ENCODE measurements at places on chromosomes 12 and 14.

GRCh38 chr12:51832354-51833107 is 16.0 kb downstream of the FIGNL2 start:
- DNase-seq, result no peak

DNA sequence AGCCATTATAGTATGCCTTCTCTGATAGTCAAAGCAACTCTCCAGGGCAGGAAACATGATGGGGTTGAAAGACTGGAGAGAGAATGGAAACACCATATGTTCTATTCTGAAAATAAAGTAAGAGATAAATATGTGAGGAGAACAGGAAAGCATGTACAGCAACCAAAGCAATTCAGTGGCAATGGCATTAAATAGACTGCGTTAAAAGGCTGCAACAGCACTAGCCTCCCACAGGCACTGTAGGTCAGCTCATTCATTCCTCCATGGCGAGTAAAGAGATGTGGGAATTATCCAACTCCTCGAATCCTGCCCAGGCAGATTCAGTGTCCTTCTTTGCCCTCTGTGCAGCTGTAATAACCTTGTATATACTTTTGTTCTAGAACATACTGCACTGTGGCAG is 43.8 kb downstream of the ANO6 start:
- no peak for DNase-seq

GRCh38 chr12:46983959-46984841 is 95.2 kb upstream of the PCED1B start:
- DNase-seq, result peak; percentile 22

- peak; percentile 40 for DNase-seq
These were observed 24.1 kb downstream of the KLRD1 start for GRCh38 chr12:10331642-10332239.

DNA sequence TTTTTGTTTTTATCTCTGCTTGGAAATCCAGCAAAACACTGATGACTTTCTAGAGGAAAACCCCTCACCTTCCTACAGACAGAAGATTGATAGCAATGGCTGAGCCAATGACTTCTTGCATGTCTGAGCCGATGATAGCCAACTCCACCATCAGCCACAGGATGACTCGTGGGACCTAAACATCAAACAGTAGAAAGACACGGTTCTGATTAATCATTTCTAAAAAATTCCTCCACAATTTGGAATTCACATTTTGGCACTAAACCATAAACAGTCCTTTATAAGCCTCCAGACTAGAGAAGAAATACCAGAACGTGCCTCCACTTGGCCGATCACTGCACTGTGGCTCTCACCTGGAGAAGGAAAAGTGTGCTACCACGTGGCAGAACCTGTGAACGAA is 25.9 kb downstream of the SLC11A2 start:
- no peak for DNase-seq

GRCh38 chr14:70050136-70050535 is 138.6 kb downstream of the SLC8A3 start:
- DNase-seq, result no peak

DNA sequence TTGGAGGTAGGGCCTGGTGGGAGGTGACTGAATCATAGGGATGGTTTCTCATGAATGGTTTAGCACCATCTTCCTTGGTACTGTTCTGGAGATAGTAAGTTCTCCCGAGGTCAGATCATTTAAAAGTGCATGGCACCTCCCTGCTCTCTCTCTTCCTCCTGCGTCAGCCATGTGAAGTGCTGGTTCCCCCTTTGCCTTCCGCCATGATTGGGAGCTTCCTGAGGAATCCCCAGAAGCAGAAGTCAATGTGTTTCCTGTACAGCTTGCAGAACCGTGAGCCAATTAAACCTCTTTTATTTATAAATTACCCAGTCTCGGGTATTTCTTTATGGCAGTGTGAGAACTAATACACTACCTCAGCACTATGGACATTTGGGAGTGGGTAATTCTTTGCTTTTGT is 4.8 kb upstream of the LGMN start:
- DNase-seq, result no peak

DNA sequence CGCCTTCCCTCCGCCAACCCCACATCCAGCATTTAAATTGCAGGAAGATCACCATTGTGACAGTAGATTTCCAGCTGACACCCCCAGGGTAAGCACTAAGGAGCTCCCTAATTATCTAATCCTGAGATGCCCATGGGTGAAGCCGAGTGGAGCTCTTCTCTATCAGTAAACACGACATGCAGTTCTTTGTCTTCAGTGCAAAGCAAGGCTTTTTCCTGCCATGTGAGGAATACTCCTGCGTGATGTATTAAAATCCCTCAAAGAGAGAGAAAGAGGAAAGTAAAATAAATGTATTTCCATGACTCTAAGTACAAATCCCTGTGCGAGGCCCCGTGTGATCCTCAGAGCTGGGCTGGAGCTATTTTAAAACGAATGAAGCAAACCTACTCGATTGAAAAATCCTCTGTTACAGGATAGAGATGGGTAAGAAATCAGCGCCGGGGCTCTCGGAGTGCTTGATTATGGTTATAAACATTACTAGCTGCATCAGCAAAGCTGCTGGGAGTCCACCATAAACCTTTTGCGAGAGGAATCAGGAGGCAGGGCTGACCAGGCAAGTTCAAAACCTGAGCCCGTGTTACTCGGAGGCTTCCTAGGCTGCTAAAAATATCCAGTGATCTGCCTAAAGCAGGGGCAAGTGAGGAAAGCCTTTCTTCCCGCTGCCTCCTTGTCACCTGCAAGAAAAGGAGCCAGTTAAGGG is 61.5 kb downstream of the MAP1LC3B2 start:
- DNase-seq, result no peak

GRCh38 chr12:132493482-132494178 is 3.7 kb downstream of the FBRSL1 start:
- no peak for DNase-seq

GRCh38 chr12:76909290-76909689 is 30.5 kb upstream of the CSRP2 start:
- DNase-seq, result no peak

DNA sequence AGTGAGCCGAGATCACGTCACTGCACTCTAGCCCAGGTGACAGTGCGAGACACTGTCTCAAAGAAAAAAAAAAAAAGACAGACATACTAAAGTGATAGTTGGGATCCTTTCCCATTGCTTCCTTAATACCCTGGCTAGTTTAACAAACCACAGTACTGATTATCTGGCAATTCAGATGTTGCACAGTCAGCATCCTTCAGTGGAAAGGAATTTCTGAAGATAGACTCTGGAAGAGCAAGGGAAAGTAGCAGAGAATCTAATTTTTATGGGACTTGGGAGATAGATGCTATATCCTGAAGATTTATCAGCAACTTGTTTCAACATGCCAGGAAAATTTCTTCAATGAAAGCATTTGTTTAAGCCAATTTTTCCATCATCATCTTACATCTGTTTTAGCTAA is 6.5 kb upstream of the PPFIBP1 start:
- DNase-seq, result no peak

- DNase-seq, result no peak
These were observed 1140.6 kb downstream of the BCL11B start for GRCh38 chr14:98131406-98131805.

DNA sequence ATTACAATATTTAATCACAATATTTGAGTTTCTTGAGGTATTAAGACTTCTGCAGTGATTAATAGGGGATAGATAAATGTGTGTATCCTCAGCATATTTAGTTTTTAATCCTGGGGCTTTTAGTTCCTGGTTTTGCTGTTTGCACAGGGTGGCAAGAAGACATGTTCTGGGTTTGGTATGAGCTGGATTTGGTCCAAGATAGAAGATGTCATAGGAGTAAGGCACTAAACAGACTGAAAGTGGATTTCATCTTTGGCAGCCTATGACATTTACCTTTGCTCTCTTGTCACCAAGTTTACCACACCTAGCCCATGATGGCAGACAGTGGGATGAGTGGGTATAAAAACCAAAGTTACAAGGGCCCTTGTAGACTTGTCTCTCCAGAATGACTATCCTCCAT is 168.2 kb downstream of the LRRK2 start:
- no peak for DNase-seq

DNA sequence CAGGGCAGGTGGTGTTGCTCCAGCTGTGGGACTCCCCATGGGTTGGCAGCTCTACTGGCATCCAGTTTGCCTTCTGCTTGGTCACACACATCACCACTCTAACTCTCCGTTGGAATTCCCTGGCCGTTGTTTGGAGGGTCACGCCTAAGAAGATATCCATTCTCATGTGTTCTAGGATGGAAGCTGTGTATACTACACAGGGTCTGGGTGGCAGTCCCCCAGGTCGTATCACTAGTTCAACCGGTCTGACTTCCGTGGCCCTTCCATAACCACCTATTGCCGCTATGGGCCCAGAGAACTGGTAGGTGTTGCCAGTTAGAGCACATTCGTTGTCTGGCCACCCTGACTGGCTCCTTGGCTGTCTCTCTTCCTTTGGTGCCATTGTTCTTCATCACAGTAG is 456.3 kb downstream of the TMEM121 start:
- no peak for DNase-seq

DNA sequence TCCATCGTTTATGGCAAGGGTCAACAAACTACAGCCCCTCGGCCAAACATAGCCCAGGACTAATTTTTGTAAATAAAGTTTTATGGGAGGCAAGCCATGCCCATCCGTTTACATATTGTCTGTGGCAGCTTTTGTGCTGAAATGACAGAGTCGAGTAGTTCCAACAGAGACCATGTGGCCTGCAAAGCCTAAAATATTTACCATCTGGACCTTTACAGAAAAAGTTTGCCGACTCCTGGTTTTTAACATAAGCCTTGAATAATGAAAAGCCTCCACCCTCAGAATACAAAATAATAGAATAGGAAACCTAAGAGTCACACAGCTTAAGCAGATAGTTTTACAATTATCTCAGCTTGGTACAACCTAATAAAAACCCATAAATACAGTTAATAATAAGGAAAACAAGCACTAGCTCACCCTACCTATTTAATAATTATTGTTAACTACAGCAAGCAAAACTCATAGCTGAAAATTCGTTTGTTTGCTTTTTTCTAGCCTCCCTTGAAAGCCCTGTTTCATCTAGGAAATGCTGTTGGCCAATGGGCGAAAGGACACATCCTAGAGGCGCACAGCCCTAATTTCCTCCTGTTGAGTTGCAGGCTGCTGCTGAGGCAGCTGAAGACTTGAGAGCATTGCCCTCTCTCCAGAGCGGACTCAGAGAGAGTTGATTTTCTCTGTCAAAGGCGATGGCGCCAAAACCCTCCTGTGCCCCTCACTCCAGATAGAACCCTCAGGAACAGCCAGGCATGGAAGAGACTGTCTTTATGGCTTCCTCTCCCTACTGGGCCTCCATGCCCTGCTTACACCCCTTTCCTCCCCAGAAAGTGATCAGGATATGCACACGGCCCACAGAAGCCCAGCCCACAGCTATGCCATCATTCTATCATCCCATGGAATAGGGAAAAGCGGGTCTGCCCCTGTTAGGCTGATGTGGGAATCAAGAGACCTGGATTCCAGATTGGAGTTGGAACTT is 107.2 kb downstream of the DPF3 start:
- no peak for DNase-seq

GRCh38 chr12:43812926-43813325 is 6.8 kb upstream of the TWF1 start:
- DNase-seq, result no peak

GRCh38 chr14:50069325-50069724 is 47.0 kb downstream of the VCPKMT start:
- no peak for DNase-seq

GRCh38 chr12:108102363-108102762 is 26.7 kb upstream of the WSCD2 start:
- peak; percentile 69 for DNase-seq

GRCh38 chr12:63963868-63964267 is 119.4 kb downstream of the SRGAP1 start:
- DNase-seq, result no peak

- DNase-seq, result peak; percentile 21
These were observed 31.3 kb upstream of the VSX2 start for GRCh38 chr14:74207943-74208342.

DNA sequence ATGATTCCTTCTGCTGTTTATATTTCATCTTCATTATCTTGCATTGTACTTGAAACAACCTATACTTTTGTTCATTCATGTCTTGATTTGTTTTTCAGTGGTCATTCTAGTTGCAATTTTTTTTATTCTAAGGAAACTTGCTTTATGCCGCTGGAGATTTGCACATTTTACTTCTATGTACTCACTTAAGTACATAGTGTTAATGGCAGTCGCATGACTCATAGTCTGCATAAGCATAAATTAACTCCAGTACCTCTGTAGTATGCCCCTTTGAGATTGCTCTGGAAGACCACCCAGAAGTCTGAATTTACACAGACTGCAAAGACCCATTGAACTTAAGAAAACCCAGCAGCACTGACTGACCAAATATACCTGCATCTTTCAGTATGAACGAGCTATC is 77.0 kb downstream of the MSRB3 start:
- no peak for DNase-seq

GRCh38 chr12:117026343-117026742 is 72.9 kb downstream of the TESC start:
- DNase-seq, result no peak

- no peak for DNase-seq
These were observed 126.1 kb downstream of the MYRFL start for GRCh38 chr12:69951108-69951507.

GRCh38 chr12:47995981-47996401 is 8.3 kb downstream of the COL2A1 start:
- no peak for DNase-seq

DNA sequence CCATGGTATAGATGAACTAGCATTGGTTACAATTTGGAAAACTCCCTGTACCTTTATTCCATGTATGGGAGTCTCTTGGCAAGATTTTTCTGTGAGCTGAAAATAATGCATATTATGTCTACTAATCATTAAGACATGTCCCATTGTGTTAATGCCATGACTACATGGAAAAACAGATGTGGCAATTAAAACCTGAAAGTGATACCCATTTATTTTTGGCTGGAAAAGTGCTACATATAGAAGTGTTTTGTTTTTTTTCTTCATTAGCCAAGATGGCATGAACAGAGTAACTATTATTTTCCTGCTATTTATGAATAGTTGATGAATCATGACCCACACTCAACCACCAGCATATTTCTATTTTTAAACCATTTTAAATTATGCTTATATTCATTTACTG is 58.2 kb downstream of the ALG10B start:
- no peak for DNase-seq

Data from erythroblast (primary cell).